Mucosa of gallbladder (tissue), 1 donor: ENCODE measurements at places on chromosomes 6 and 20. TPM values are rescaled to one million over a fixed set of nuclear protein-coding genes. Genes with fewer than 3 reads are reported as not detected.

DNA sequence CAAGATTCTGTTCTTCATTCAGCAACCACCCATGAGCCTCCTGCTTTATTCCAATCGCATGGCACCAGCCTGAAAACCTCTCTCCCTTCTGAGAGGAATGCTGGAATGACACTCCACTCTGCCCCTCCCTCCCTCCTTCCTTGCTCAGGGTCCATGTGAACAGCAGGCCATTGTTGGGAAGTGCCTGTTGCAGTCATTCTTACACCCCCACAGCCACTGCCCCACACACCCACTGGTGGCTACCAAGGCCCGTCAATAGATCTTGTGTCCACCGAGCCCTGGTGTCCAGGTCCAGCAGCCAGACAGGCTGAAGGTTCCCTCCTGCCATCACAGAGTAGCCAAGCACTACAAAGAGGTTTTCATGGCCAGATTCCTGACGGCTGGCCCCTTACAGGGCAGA, 6.5 kb downstream of the PDRG1 start:
- no peak for DNase-seq

DNA sequence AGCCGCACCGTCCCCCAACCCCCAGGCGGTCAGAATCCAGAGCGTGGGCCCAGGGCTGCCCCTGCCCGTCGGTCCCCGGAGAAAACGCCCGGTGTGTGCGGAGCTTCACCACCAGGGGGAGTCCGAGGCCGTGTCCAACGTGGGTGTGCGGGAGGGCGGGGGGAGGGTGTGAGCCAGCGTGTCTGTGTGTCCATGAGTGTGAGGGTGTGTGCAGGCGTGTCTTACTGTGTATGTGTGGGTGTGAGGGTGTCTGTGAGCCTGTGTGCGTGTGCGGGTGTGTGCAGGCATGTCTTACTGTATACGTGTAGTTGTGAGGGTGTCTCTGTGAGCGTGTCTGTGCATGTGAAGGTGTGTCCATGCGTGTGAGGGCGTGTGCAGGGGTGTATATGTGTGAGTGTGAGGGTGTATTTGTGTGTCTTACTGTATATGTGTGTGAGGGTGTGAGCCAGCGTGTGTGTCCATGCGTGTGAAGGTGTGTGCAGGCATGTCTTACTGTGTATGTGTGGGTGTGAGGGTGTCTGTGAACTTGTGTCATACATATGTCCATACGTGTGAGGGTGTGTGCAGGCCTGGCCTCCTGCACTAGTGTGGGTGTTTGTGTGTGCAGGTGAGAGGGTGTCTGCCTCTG, 24.6 kb upstream of the GATA5 start:
- peak; percentile 66 for DNase-seq

DNA sequence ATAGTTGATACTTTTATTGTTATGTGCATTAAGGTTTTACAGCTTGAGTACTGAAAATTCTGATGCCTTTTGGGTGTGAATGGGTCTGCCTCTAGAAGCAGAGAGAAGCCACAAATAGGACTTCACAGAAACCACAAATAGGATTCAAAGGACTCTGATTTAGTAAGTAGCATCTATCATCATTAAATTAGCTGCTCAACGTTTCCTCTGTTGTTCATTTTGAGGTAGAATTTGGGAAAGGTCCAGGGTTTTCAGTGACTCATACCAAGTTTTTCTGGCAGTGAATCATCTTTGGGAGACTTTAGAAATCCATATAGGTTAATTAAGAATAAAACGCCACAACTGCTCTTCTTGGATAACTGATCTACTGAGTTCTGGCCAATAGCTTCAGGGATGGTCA, 105.1 kb downstream of the PHF3 start:
- DNase-seq: no peak

GRCh38 chr6:79241228-79241627, 6.7 kb upstream of the HMGN3 start:
- no peak for DNase-seq

DNA sequence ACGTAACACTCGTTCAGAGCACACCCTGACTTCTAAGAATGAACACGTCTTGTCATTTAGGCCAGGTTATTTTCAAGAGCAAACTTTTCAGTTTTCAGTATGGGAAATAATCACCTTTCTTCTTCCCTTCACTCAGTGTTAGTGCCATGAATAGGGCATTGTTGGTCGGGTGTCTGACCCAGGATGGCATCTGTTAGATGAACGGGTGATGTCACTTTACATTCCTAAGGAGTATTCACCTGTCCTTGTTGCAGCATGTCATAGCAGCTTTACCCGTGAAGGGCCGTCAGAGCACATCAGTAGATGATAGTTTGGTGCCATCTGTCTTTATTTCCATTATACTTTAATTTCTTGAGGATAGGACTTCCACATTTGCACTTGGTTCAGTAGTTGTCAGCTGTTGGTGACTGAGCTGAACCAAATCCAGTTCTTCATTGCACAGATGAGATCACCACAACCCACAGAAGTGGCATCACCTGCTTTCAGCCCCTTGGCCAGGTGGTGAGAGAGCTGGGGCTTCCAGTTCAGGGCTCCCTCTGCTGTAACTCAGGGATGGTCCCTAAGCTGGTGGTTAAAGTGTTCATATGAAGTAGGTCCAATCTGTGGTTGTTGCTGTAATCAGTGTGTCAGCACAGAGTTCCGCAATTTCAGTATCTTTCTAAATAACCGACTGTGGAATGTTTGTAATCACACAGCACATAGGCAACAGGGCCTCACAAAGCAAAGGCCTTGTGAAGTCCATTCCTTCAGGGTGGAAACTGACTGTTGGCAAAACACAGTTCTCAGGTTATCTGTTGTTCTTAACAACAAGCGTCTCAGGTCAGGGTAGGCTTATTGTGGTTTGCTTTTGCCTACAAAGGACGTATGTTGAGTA, 68.2 kb downstream of the FAM120B start:
- no peak for DNase-seq

GRCh38 chr6:7668936-7669335, 57.0 kb upstream of the BMP6 start:
- no peak for DNase-seq

DNA sequence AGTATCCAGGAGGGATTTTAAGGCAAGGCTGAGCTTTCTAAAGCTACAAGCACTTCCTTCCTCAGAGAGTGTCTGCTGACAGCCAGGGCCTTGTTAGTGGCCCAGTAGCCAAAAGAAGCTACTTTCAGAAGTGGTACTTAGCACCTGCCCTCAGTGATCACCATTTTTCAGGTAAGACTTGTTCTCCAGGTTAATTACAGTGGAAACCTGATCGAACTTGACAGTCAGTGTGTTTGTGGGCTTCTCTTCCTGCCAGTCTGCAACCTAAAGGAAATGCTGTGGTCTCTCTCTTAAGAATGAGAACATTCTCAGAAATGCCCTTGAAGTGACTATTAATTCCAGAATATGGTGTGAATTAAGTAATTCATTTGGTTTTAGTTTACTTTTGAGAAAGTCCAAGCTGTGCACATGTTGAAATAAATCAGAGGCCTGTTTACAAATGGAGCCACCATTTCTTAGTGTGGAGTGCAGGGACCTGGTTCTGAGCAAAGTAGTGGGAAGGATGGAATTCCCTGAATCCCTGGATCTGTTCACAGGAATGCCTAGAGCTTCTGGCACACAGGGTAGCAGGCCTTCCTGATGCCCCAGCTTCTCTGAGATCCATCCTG, 185.3 kb upstream of the AGPAT4 start:
- no peak for DNase-seq

DNA sequence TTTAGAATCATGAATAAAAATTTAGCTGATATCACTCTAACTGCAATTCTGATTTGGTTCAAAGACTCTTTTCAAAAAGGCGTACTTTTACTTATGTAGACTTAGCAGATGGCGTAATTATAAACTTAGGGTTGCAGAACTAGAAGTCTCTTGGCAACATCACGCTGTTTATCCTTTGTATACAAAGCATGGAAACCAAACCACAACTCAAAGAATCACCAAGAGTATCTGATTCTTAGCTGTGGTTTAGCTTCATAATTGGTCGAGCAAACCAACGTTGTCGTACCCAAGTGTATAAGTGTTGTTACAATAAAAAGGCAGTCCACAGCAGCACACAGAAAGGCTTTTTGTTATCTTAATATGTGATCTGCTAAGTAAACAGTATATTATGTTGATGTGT, 18.2 kb downstream of the STMND1 start:
- no peak for DNase-seq

- no peak for DNase-seq
Observed at GRCh38 chr6:54601600-54602300, 244.8 kb upstream of the FAM83B start.

- no peak for DNase-seq
Observed at GRCh38 chr6:11592294-11592906, 54.9 kb downstream of the TMEM170B start.

- DNase-seq: no peak
Observed at GRCh38 chr6:42454428-42454791, 2.7 kb upstream of the TRERF1 start.

DNA sequence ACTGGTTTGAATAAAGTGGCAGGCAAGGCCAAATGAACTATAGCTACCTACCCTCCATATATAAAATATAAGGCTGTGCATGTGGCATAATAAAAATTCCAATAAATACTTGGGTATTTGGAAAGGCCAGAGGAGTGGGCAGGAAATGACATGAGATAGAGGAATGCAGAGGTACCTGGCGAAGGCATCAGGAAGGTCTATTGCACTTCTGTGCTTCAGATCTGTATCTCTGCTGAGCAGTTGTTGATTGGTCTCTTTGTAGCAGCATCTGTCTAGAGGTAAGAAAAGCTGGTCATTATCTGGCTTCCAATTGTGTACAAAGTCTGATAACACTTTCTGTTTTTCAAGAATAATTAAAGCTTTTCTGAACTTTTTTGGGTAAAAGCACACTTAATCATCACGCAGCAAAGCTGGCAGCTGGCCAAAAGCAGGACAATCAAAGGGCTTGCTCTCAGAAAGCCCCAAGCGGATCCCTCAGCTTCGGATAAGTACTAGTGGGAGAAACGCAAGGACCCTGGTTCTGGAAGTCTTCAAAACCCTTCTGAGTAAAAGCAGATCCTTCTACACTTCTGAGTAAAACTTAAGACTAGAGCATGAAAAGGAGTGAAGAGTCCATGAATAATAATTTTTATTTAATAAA, 120.1 kb upstream of the TCF21 start:
- peak; percentile 20 for DNase-seq

DNA sequence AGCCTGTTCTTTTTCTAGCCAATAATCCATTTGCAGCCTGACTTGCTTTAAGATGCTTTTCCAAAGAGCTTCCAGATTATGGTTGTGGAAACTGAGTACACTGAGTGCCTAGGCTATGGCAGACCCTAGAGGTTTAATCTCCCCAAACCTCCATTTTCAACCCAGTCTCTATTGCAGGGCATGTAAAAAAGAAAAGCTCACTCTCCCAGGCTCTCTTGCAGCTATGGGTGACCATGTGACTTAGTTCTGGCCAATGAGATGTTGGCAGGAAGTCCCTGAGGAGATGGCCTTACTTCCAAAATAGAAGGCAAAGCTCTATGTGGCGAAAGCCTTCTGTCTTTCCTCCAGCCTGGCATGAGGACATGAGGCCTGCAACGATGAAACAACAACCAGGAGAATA, 3.8 kb downstream of the PDRG1 start:
- no peak for DNase-seq

DNA sequence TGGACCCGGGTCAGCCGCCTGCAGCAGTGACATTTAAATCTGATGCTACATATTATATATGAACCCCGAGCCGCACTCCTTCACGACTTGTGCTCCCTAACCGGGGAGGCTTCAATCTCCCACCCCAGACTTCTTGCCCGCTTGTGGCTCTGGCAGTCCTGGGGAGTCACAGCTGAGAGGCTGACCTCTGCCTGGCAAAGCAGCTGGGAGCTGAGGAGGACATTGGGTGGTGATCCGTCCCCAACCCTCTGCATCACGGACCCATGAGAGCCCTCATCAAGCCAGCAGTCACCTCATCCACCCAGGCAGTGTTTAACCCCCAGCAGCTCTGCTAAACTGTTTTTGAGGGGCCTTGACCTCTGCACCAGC, 33.7 kb upstream of the CDH22 start:
- no peak for DNase-seq

GRCh38 chr6:46967826-46968349, 46.1 kb upstream of the ADGRF5 start:
- DNase-seq: no peak

DNA sequence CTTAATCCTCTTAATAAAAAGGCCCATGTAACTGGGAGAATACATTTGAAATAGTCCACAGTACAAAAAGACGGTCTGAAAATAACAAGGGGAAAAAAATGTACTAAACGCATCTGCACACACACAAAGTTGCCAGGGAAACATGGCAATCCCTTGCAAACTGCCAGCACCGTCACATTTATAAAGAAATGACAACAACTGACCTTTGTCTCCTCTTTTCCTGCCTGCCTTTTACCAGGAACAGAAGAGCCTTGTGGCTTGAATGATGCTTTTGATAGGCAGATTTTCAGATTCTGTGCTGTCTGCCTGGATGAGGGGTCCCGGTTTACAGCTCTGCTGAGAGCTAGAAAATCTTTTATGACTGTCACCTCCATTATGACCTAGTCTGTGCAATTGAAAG, 308.6 kb upstream of the ZFP64 start:
- DNase-seq: no peak

DNA sequence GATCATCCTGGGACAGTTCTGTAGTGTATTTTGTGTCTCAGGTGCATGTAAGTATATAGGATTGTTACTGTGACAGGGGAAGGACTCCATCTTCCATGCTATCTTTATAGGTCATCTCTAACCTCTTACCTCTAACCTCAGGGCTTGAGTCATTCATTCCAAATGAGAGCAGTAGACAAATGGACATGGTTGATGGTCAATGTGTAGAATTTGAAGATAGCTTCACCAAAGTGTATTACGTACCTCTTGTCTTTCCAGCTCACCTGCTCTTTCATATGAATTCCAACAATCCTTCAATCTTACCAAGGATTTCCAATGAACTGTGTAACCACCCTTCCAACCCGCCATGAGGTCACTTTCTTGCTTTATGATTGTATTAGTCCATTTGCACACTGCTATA, 8.7 kb upstream of the ADGRG6 start:
- DNase-seq: no peak

DNA sequence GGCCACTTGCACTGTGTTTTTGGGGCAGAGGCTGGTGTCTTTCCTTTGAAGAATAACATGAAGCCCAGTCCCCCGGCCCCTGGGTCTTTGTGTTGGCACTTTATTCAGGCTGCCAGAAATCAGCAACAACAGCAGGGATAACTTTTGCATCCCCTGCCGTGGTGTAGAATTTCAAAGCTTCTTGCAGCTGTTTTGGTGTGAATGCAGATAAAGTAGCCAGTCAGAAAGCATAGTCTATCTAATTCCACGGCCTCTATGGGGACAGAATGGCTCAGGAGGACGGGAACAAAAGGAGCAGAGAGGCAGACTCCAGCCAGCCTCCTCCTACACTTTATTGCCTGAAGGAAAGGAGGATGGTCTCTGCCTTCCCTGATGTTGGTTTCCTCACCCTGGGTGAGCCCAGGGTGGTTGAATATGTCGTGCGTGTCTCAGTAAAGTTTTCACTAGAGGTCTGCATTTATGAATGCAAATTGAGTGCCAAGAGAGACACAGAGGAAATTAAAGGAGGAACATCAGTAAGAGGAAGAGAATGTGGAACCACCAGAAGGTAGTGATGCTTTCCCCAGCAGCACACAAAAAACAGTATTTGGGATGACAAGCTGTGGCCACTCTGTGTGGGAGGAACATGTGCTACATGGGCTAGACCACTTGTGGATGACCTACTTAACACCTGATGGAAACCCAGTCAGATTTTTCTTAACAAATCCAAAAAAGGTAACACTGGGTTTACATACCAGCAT, 125.9 kb upstream of the TRAF3IP2 start:
- no peak for DNase-seq

PARD6B gene
- 41.1 TPM for total RNA-seq

GPLD1 gene
- 2.3 TPM for total RNA-seq

RAET1E gene
- total RNA-seq: 0.23 TPM

IRAK1BP1 gene
- total RNA-seq: 7.5 TPM

CST7 gene
- total RNA-seq: 4.3 TPM

TAF8 gene
- total RNA-seq: 26.3 TPM

CNR1 gene
- total RNA-seq: 3.7 TPM

WFDC10B gene
- 0.49 TPM for total RNA-seq
